Esophagus muscularis mucosa (tissue), 4 donors: ENCODE measurements at places on chromosomes 16 and 17. TPM values are rescaled to one million over a fixed set of nuclear protein-coding genes. Genes with fewer than 3 reads are reported as not detected.

Gene CCDC200
- not detected for total RNA-seq

Gene DPEP3
- total RNA-seq = not detected

Gene KIF19
- total RNA-seq = 3.8 TPM

Gene KRT27
- not detected for total RNA-seq

Gene CFAP97D1
- not detected for total RNA-seq

Gene ABCA5
- 8.8 TPM for total RNA-seq

Gene TRPV2
- 18.4 TPM for total RNA-seq

Gene PTX4
- total RNA-seq = 0.75 TPM

Gene GDPD3
- total RNA-seq = 0.66 TPM

Gene SCNN1G
- total RNA-seq = not detected

Gene MRPS34
- total RNA-seq = 53.6 TPM

Gene RBBP6
- 54.4 TPM for total RNA-seq

Gene CTRB1
- not detected for total RNA-seq

Gene CA4
- total RNA-seq = 3.6 TPM

Gene MYH2
- total RNA-seq = 0.33 TPM

Gene PIRT
- total RNA-seq = 0.42 TPM

Gene SULT1A3
- 15.9 TPM for total RNA-seq

Gene CCL4L2
- total RNA-seq = not detected

Gene MPO
- not detected for total RNA-seq

Gene MYH1
- total RNA-seq = 0.13 TPM

Gene FBXO39
- 0.83 TPM for total RNA-seq

Gene ABCA6
- 45.1 TPM for total RNA-seq

Gene DNAJC7
- 43.2 TPM for total RNA-seq

Gene BIRC5
- total RNA-seq = 0.13 TPM

Gene ZNF267
- 6.4 TPM for total RNA-seq

Gene YBX2
- 5.2 TPM for total RNA-seq

Gene AOC3
- 129 TPM for total RNA-seq

Gene HLF
- 171 TPM for total RNA-seq

Gene PRR35
- not detected for total RNA-seq

Gene CYTH1
- 35.0 TPM for total RNA-seq

Gene NR1D1
- total RNA-seq = 14.5 TPM

Gene ATP2A1
- not detected for total RNA-seq

Gene ST6GALNAC1
- total RNA-seq = 0.83 TPM

Gene C16orf92
- not detected for total RNA-seq

Gene CD300E
- 5.0 TPM for total RNA-seq

Gene IRX6
- total RNA-seq = 0.11 TPM

Gene CACNG3
- total RNA-seq = not detected

Gene OVCA2
- 38.4 TPM for total RNA-seq

Gene SLC6A2
- total RNA-seq = 0.33 TPM

Gene KRT33A
- total RNA-seq = not detected

Gene NKD1
- total RNA-seq = 37.1 TPM

Gene OR2C1
- total RNA-seq = not detected

Gene SPNS2
- total RNA-seq = 19.9 TPM

Gene SP6
- 0.17 TPM for total RNA-seq

Gene SUPT4H1
- 47.0 TPM for total RNA-seq

Gene MYL11
- total RNA-seq = not detected
